ENCODE measurements at places on chromosomes 7 and 10.

DNA sequence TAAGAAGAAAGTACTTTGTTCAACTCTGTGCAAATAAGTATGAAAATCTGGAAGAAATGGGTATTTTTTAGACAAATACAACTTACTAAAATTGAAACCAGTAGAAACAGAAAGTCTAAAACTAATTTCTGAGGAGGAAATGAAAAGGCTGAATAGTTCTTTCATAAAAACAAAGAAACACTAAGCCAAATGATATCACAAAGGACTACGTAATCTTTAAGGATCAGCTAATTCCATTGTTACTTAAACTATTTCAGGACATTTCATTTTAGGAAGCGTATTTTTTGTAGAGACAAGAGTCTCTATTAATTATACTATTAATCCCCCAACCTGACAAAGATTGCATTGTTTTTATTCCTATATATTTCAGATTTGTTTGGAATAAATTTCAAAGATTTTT lies 11.2 kb upstream of the CCSER2 start:
- no peak for DNase-seq

- no peak for DNase-seq
Observed at GRCh38 chr10:69948261-69948660, 104.4 kb upstream of the MACROH2A2 start.

- no peak for DNase-seq
Observed at GRCh38 chr10:7000061-7000460, 410.8 kb downstream of the SFMBT2 start.

- DNase-seq = no peak
Observed at GRCh38 chr7:45084901-45085618, 3.7 kb downstream of the NACAD start.

DNA sequence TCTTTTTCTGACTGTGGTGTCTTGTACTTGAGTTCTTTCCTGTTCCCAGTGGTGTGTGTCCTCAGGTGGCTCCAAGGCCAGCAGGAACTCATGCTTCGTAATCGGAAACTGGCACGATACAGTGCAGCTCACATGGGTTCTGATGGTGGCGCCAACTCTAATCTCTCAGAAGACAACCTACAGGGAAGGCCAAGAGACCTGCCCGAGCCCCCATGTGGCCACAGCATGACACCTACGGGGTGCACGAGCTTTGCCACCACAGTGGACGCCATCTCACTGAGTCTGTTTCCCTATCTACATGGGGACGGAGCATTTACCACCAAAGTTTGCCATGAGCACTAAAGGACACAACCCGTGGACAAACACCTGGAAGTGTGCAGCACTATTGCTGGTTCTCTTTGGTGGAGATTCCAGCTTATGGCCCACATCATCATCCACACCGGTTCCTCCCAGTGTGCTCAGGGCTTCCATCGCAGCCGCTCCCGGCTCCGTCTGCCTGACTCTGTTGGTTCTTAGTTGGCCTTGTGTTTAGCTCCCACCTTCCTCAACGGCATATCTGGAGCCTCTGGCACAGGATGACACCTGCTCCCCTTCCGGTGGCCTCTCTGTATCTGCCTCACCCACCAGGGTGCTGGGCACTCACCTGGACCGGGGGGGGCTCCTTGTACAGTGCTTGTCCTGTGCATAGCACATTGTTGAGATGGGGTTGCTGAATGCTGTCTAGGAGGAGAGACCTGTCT lies 586.6 kb upstream of the MKI67 start:
- no peak for DNase-seq

Measured in CD4-positive, alpha-beta T cell treated with Interleukin-4 for 1 hour (primary cell).